Activated T-cell treated with anti-CD3 and anti-CD28 coated beads for 4 hours (primary cell): ENCODE measurements at places on chromosomes 3 and 15.

DNA sequence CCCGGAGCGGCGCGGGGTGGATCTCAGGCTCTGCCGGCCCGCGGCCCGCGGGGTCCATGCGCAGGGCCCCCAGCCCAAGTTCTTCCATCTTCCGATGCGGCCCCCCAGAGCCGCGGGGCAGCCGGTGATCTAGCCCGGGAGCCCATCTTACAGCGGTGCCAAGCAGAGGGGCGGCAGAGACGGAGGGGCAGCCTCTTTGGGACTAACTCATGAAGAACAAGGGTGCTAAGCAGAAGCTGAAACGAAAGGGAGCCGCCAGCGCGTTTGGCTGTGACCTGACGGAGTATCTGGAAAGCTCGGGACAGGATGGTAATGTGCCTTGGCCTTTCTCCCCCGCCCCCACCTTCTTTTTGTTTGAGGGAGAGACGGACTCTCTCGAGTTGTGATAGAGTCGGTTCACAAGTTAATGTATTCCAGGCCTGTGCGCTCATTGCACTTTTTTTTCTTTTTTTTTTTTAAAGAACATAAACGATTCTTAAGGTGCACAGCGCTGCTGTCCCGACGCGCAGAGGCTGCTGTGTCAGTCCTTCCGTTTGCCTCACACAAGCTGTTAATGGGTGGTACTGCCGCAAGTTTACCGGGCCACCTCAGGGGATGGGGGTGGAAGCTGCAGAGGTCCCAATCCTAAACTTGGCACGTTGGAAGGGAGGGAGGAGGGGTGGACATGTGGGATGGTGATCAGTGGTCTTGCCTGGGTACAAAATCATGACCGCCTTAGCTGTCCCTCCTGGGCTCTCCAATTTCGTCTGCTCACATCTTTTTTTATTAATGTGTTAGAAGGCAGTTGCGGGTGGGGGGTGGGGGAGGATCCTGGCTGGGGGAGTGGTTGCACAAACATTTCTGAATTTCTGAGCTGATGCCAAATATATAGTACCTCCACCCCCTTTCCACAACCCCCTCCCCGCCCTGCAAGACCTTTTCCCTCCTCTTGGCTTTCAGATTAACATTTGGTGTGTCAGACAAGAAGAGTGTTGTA is 801 bp downstream of the ARHGAP31 start:
- DNase-seq, result peak; percentile 55

- DNase-seq, result no peak
These were observed 34.6 kb downstream of the GLDN start for GRCh38 chr15:51375966-51376640.

- DNase-seq, result no peak
These were observed 21.3 kb upstream of the BHLHE40 start for GRCh38 chr3:4957978-4958377.

DNA sequence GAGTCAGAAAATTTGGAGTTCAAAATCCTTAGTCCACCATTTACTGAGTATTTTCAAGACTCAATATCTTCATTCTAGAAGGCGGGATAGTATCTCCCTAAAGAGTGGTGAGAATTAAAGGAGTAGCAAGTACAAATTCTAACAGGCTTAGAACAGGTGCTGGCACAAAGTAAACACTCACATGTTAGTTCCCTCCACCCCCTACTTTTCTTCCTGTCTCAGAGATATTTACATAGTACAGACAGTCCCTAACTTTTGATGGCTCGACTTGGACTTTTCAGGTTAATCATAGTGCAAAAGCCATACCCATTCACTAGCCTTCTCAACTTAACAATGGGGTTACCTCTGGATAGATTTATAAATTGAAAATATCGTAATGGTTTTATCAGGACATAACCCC is 476.2 kb upstream of the RASGRP1 start:
- DNase-seq, result no peak

- DNase-seq, result no peak
These were observed 200.9 kb upstream of the EIF1B start for GRCh38 chr3:40108643-40109042.

DNA sequence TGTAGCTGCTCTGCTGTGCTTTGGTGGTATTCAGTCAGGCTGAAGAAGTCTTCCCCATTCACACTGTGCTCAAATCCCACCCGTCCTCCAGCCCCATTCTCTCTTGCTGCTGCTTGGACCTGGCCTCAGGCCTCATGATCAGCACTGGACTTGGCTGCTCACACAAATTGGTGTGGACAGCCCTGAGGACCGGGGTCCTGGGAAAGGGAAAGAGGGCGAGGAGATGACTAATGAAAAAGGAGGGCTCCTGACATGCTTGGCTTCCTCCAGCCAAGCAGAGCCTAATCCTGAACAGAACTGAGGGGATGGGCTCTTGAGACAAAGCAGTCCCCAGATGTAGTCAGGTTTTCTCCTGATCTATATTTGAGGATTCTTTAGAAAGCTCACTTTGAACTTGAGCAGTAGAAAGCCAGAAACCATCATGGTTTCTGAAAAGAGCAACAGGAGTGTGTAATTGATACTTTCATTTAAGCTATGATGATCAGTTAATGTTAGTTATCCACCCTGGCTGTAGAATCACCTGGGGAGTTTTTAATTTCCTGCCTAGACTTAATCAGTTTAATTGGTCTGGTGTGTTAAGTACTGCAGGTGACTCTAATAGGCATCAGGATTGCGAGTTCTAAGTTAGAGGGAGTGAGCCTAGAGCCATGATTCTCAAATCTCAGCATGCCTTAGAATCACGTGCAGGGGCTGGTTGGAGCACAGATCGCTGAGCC is 79.4 kb upstream of the THBS1 start:
- DNase-seq, result no peak

DNA sequence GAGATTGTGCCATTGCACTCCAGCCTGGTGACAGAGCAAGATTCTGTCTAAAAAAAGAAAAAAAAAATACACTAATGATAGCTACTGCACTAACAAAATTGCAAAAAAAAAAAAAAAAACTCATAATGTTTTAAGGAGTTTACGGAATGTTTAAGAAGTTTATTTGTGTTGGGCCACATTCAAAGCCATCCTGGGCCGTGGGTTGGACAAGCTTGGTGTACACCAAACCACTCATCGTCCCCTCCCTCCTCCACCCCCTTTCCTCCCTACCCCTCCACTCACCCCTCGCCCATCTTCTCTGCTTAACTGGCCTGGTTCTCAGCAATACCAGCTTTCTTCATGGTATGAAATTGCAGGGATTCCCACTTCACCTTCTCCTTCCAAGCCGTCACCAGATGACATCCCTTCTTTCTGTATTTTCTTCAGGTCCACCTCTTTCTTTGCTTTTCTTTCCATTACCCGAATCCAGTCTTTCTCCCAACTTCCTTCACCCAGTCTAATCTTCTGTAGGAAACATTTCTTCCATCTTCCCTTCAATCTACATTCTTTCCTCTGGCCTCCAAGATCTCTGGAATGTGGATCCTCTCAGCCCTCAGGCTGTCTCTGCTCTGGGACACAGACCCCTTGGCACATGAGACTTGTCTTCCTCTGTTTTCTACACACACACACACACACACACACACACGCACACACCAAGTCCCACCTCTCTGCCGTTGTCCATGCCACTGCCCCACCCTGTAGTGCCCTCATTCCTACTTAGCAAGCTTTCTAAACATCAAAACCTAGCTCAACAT is 3.5 kb upstream of the MESP1 start:
- no peak for DNase-seq

DNA sequence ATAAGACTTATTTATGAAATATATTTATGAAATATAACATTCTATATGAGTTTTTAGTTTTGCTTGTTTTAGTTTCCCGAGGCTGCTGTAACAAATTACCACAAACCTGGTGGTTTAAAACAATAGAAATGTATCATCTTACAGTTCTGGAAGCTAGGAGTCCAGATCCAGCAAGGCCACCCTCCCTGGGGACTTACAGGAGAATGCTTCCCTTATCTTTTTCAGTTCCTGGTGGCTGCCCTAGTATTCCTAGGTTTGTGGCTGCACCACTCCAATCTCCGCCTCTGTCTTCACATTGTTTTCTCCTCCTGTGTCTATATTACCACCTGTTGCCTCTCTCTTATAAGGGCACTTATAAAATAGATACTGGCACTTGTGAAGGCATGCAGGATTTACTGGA is 877.8 kb downstream of the TUSC7 start:
- no peak for DNase-seq

DNA sequence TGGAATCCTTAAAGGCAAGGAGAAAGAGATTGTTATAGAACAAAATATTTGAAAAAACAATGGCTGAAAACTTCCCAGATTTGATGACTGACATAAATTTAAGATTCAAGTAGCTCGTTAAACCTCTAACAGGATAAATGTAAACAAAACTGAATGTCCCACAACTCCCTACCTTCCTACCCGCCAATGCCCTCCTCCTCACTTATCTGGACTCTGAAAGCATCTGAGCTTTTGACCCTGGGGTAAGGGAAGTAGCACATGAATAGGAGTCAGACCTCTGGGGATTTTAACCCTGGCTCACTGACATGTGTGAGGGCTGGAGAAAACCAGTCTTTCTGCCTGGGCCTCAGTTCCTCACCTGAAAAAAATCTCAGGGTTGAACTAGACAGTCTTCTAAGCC is 26.9 kb downstream of the CYP19A1 start:
- no peak for DNase-seq

DNA sequence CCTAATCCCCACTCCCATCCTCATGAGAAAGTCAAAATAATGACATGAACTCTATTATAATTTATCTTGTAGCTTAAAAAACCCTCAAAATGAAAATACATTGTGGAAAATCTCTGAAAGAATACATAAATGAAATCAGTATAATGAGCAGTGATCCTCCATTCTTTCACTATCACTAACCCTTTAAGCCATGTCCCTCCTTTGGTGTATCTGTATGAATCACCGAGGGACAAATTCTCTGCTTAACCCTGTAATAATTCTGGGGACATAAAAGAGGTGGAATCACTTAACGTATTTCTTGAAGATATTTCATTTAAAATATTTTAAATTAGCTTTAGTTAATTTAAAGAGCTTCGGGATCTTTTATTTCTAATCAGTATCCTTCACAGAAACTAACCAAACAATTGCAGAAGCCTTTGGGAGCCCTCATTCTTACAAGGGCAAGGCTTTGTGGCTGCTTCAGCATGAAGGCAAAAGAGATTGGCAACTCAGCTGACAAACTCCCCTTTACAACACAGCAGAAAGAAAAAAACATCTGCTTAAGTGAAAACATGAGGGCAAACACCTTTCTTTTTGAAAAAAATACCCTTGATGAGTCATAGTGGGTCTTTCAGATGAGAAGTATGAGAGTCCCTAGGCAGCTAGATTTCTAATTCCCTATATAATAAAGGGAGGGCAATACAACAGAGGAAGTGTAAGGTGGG is 44.0 kb upstream of the ALCAM start:
- DNase-seq, result no peak

- DNase-seq, result no peak
These were observed 2.1 kb downstream of the CD47 start for GRCh38 chr3:108088697-108089096.

GRCh38 chr15:75943713-75944215 is 40.1 kb downstream of the FBXO22 start:
- no peak for DNase-seq

GRCh38 chr3:23961066-23961465 is 16.0 kb downstream of the NR1D2 start:
- DNase-seq, result no peak

- no peak for DNase-seq
These were observed 182.5 kb downstream of the ATP10A start for GRCh38 chr15:25680686-25681025.

GRCh38 chr3:38129058-38129457 is 7.9 kb downstream of the ACAA1 start:
- DNase-seq, result no peak

DNA sequence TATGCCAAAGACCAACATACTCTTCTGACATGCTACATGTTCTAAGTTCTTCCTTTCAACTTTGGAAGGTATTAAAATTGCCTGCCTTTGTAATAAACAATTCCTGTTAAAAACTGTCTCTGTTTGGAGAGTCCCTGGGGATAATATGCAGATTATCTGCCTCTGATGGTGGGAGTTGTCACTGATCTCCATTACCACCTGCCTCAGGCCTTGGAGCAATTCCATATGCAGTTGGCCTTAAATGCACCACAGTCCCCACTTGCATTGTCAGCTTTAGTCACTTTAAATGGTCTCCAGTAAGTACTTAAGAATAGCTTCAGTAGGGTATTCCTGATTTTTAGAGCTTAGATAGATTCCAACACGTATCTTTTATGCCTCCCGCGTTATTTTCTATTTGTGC is 121.1 kb upstream of the GOLIM4 start:
- no peak for DNase-seq

- no peak for DNase-seq
These were observed 14.2 kb downstream of the OXNAD1 start for GRCh38 chr3:16279010-16279801.

GRCh38 chr15:71489570-71489969 is 320.8 kb upstream of the NR2E3 start:
- DNase-seq, result no peak

- no peak for DNase-seq
These were observed 94.6 kb upstream of the SNTN start for GRCh38 chr3:63557912-63558311.

- DNase-seq, result no peak
These were observed 577.9 kb upstream of the EPHA6 start for GRCh38 chr3:96236522-96236921.

DNA sequence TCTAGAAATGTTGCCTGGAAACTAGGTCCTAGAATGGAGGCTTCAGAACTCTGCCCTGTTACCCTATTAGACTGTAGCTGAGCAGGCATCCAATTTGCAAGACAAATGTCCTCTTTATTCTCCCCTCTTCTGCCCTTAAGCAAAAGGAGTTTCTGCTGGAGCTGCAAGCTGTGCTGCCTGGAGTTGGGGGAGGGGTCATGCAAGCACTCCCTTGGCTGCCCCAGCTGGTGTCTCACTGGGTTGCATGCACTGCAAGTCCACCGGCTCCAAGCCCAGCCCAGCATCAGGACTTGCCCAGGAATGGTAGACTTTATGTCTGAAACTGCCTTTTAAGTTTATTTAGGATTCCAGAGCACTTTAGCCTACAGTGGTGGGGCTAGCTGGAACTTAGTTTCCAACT is 15.7 kb upstream of the RBP2 start:
- no peak for DNase-seq

- DNase-seq, result no peak
These were observed 45.4 kb downstream of the ATP13A4 start for GRCh38 chr3:193509103-193509965.

GRCh38 chr3:141498598-141499223 is 11.9 kb downstream of the RASA2 start:
- DNase-seq, result peak; percentile 74

DNA sequence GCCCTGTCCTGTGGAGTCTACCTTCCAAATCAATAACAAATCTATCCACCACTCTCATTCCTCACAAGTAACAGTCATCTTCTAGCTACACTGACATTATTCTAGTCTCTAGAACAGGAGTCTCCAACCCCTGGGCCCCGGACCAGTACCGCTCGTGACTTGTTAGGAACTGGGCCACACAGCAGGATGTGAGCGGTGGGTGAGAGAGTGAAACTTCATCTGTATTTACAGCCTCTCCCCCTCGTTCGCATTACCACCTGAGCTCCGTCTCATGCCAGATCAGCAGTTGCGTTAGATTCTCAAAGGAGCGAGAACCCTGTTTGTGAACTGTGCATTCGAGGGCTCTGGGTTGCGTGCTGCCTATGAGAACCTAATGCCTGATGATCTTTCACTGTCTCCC is 31.9 kb downstream of the ROBO2 start:
- DNase-seq, result no peak

- DNase-seq, result no peak
These were observed 4.5 kb downstream of the LSM3 start for GRCh38 chr3:14183015-14183577.
